ENCODE measurements at places on chromosomes 1 and 21.

DNA sequence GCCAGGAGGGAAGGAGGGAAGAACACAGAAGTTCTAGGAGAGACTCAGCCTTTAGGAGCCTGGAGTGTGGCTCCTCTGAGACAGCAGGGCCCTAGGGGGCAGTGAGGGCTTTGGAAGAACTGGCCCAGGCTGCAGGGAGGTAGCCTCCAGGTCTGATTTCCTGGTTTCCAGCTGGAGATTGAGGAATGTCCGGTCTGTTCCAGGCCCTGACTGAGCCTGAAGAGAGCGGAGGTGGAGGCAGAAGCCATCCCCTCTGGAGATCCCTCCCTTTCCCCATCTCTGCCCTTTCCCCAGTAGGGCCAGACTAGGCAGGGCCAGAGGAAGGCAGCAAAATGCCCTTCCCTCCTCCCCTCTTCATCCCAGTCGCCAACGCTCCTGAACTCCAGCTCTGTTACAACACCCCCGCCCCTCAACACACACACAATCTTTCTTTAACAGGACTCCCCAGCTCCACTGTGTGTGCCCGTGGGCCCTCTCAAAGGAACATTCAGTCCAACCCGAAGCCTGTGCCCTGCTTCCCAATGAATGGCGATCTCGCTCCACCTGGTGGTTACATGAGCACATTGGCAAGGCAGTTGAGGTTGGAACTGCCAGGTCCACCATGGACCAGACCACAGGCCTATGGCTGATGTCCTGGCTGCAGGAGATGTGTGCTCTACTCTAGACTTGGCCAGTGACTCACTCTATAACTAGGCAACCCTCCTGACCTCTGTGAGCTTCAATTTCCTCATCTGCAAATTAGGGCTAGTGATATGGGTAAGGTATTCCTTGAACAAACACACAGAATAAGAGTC lies 32.0 kb downstream of the MAP7D1 start:
- DNase-seq = no peak

- no peak for DNase-seq
Observed at GRCh38 chr1:51463561-51463960, 55.5 kb downstream of the EPS15 start.

DNA sequence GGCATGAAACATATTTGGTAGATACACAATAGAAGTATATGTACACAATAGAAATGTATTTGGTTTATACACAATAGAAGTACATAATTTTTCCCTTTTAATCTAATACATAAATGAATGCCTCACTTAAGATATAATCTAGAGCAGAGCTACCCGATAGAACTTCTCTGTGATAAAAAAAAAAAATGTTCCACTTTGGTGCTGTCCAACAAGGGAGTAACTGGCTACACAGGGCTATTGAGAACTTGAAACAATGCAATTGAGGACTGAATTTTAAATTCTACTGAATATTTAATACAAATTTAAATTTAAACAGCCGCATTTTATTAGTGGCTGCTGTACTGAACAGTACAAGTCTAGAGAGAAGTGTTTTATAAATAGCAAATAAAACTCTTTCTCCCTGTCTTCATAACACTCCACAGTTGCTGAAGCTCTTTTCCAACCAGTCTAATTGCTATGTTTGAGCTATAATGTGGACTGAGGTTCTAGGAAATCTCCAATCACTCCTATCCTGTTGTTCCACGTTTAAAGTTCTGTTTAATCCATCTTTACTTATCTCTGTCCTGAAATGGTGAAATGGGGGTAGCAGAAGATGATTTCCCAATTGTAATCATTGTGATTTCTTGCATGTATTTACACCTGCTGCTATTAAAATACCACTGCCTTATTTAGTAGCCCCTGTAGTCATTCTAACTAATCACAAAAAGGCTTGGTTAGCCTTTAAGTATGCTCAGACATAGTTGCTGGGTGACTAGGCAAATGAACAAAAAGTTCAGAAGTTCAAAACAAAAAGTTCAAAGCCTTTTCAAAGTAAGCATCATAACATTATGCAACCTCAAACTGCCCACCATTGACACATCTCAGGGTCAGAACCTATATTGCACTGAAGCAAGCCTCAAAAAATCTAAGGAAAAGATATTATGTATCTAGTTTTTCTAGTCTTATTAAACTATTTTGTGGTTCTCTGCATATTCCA lies 192.3 kb upstream of the C1orf87 start:
- DNase-seq = no peak

DNA sequence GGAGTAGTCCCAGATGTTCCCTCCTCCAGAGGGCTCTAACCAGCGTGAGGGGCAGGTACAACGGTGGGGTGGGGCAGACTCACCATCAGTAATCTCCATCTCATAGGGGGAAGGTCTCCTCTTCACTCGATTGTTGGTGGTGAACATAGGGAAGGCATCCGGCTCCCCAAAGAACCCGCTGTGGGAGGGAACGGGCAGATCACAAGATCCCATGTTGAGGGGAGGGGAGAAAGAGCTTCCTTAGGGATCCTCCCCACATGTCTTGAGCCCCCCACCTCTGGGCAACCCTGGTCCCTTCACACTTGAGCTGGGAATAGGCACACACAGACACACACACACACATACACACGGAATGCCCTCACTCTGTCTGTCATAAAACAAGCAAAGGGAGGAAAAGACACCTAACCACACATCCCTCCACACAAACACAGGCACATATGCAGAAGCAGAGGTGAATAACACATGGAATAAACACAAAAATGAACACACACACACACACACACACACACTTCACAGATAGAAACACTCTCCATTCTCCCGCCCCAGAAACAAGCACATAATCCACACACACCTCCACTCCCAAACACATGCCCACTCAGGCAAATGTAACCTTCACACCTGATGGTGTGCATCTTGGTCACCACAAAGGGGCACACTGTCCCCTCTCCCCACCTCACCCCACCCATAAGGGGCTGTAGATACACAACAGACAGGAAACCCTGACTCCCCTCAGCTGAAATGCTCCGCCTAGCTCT lies 7.9 kb downstream of the TAL1 start:
- no peak for DNase-seq

DNA sequence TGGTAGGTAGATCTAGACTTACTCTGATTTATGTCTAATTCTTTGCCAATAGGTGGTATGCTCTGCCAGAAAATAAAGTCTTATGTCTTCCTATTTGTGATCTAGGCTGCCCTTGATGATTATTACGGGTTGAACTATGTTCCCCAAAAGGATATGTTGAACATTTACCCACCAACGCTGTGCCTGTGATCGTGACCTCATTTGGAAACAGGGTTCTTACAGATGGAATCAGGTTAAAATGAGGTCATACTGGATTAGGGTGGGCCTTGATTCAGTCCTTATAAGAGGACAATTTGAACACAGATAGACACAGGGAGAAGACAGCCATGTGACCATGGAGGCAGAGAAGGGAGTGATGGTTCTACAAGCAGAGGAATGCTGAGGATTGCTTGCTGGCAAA lies 95.1 kb upstream of the BCAR3 start:
- no peak for DNase-seq

GRCh38 chr1:66240491-66241484 lies 293.2 kb upstream of the SGIP1 start:
- no peak for DNase-seq

GRCh38 chr1:30569384-30569783 lies 154.0 kb downstream of the MATN1 start:
- no peak for DNase-seq

DNA sequence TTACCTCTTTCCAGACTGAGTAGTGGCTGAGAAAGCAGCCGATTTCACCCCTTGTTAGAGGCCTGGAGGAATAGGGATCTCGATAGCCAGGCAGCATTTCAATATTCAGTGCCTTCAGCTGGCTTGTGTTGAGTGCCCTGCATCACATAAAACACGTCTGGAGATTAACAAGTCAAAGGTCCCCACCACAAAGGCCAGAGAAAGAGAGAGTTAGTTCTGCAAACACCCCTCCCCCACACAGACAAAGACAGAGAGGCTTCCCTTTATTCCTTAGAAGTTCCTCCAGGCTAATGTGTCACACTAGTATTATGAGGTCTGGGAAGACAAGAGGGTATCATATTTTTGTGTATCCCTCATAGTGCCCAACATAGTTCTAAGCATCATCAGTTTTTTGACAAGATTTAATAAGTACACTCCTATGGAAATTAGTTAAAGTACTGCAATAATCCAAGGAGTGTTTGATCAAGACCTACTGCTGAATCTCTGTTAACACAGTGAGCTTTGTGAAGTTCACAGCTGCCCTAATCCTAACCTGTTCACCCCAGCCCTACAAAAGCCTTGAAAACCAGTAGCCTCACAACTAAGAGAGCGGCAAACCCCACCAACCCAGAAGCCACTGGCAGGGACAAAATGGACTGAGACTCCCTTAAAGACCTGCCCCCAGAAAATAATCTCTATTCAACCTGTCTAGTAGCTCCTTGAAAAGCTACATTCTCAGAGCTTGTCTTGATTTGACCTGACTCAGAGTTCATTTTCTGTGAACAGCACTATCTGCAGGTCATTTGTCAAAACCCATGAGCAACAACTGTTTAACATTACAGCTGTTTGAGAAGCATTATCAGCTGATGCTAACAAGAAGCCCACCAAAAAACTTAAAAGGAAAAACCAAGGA lies 91.9 kb downstream of the COLGALT2 start:
- no peak for DNase-seq

GRCh38 chr1:96632045-96632664 lies 89.4 kb upstream of the PTBP2 start:
- no peak for DNase-seq

Data from cortex of kidney (tissue), 1 donor.